Stimulated activated CD8-positive, alpha-beta memory T cell treated with anti-CD3 and anti-CD28 coated beads, Interleukin-7, amount 100 ng/mL, for 1 hour (primary cell): ENCODE measurements at places on chromosomes 1 and 21.

- no peak for DNase-seq
These were observed 19.4 kb upstream of the UBE2U start for GRCh38 chr1:64184003-64184440.

GRCh38 chr1:236516929-236517704 is 6.7 kb upstream of the LGALS8 start:
- no peak for DNase-seq

DNA sequence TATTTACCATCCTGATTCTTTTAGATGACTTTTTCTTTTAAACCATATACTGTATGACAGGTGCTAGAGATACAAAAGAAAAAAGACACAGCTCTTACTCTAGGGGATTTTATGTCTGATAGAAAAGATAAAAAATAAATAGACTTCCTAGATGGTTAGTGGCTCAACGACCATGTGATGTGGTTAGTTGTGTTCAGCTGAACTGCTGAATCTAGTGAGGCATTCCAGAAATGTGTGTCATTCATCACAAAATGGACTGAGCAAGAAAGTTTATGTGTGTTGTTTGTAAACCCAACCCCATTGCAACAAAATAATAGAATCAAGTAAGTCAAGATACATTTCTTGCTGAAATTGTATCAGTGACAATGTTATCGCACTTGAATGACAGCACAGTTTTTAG is 205.8 kb upstream of the LYPLAL1 start:
- DNase-seq: no peak

GRCh38 chr1:181127898-181128453 is 39.5 kb downstream of the IER5 start:
- no peak for DNase-seq

DNA sequence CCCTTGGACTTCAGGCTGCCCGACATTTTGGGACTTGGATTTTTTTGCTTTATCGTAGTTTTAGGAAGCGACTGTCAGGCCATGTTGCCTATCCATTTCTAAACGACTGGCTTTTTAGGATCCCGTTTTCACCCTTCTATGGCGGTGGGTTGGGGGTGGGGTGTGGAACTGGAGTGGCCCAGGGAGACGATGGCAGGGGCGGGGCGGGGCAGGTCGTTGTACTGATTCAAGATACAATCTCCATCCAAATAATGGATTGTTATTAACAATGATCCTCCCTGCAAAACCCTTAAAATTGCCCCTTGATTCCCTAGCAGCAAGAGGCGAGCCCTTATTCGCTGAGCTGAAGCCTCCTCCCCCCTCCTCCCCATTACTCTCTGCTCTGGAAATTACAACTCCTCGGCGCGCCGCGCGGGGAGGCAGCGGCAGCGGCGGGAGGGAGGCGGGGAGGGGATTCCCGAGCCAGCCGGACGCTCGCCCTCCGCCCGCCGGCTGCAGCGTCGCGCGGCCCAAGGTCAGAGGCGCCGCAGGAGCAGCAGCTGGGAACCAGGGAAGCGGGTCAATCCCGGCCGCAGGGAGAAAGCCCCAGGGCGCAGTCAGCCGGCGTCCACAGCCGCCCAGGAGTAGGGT is at the start of gene TRIM67:
Gene TRIM67, plus strand, starts transcription at position 392 of the 630 bp plus-strand sequence. CDS start 912 bp downstream, outside the sequence.
- no peak for DNase-seq

DNA sequence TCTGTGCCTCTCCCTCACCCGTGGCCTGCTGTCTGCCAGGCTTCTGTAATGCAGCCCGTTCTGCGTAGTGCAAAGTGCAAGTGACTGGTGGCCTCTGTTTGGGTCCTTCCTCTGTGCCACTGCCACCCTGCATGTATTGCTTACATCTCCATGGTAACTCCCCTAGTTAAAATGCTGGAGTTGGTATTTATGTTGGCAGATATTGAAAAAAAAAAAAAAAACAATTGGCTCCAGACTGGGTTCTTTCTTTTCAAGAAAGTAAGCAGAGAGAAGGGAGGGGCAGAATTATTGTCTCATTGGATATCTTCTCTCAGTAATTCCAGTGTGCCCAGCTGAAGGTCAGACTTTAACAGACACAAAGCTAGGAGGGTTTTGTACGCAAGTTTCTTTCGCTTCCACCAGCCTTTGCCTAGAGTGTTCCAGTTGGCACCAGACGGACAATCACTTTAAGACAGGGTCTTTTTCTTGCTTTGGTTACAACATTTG is 242.3 kb downstream of the PBX1 start:
- no peak for DNase-seq

DNA sequence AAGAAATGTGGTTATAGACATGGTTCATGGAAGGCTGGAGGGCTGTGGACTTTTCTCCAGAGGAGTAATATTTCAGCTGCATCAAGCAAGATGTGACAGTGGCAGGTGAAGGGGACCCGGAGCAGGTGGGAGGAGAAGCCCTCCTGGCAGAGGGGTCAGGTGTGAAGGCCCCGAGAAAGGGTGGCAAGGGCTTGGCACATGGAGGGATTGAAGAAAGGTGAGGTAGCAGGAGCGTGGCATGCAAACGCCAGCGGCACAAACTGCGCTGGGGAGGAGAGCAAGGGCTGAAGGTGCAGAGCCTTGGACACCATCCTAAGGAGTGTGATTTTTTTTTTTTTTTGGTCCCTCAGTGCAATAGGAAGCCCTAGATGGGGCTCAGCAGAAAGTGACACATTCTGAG is 244.6 kb downstream of the TOMM20 start:
- no peak for DNase-seq

DNA sequence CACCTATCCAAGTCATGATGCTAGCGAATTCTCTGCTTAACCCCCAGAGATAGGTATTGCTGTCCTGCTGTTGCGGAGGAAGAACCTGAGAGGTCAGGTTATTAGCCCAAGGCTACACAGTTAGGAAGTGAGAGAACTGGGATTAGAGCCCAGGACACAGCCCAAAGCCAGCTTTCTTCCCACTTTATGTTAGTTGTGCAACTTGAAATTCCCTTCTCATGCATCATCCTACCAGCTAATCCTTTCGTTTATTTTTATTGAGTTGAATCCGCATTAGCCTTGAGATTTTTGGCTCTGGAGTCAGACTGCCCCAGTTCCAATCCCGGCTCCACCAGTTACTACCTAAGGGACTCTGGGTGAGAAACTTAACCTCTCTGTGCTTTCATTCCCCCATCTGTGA is 65.4 kb downstream of the PLEKHA6 start:
- no peak for DNase-seq

DNA sequence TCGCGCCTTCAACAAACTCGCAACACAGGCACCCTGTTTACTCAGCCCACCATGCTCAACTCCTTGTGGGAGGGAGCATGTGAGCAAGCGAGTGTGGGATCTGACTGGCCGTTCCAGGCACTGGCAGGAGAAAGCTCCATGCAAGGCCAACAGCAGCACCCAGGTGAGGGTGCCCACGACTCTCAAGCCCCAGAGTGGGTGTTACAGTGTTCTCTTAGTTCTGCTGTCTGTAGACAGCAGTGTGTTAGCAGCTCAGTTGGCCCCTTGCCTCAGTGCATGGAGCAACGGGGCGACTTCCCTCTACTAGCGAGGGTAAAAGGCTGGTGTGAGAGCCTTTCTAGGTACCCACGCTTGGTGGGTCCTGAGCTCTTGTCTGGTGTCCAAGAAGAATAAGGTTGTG is 114.6 kb downstream of the PIGK start:
- no peak for DNase-seq

GRCh38 chr1:18950401-18951026 is 6.0 kb downstream of the IFFO2 start:
- DNase-seq: no peak

- peak; percentile 40 for DNase-seq
These were observed 22.9 kb upstream of the FAM20B start for GRCh38 chr1:179002552-179003345.

DNA sequence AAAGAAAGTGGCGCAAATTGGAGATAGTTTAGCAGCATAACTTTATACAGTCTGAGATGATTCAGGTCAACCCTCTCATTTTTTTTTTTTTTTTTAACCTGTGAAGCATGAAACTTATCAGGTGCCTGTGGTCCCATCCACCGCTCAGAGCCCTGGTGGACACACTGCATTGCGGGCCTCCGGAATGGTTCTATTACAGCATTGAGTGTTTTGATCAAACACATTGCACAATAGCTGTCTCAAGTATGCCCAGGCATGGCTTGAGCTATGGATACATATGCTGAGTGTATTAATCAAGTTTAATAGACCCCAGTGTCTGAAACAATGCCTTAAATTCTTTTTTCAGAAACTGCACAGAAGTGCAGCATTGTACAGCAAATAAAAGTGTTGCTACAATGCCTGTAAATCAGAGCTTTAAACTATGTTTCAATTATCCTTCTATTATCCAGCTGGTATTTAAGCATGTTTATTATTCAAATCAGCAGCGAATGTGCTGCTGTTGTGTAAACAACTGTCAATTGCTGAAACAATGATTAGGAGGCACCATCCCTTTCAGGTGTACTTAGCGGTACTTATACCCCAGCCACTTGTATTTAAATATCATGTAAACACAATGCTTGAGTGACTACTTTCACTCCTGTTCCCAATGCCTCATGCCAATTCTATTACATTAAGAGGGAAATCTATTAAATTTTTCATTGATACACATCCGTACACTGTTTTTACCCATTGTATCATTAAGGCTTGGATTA is 456.6 kb downstream of the RPS6KC1 start:
- DNase-seq: no peak

DNA sequence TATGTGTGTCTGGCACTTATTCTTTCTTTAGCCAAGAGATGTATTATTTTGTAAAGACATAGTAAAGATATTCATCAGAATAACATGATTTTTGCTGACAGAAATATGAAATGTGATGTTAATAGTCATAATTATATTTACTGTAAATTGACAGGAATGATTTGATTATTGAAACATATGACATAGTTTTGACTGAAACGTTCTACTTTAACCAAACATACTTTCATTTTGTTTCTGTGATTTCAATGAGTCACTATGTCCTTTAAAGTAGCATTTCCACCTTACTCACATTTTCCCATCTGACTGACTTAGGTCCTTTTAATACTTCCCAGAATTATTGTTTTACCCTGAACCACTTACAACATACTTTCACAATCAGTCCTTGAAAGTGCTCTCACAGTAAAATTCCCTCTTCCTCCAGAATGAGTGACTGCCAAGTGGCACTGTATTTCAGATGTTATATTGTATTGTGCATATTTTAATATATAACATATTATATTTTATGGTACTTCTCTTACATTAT is 437.9 kb downstream of the NCAM2 start:
- DNase-seq: no peak

DNA sequence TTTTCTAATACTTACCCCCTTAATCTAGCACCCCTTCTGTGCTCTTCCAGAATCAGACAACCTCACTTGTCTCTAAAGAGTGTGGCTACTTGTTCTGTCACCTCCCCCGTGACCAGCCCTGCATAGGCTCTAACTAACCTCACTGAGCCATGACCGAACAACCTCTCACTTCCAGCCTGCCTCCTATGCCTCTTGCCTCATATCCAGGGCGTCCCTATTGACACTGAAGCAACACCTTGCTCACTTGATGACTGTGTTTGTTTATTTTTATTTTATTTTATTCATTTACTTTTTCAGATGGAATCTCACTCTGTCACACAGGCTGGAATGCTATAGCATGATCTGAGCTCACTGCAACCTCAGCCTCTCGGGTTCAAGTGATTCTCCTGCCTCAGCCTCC is 235.1 kb upstream of the B3GALT2 start:
- DNase-seq: no peak

GRCh38 chr21:24205319-24205718 is 1402.0 kb downstream of the MRPL39 start:
- no peak for DNase-seq

- no peak for DNase-seq
These were observed 32.9 kb downstream of the EIF4G3 start for GRCh38 chr1:21143752-21144151.

GRCh38 chr1:214296860-214297745 is 16.1 kb downstream of the SMYD2 start:
- no peak for DNase-seq

DNA sequence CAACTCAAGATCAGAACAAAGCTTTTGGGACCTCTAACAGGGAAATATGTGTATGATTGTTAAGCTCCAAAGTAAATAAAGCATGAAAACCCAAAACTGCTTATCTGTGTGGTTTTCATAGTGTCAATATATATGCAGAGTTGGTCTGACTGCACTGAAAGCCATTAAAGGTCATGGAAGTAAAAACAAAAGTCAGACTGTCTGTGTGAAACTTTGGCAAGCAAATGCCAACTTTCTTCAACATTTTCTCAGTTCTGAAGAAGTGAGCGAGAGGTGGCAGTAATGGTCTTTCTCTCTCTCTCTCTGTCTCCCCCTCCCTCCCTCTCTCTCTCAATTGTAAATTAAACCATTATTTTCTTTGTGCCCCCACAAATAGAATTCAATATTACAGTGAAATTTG is 100.1 kb upstream of the S1PR1 start:
- no peak for DNase-seq

DNA sequence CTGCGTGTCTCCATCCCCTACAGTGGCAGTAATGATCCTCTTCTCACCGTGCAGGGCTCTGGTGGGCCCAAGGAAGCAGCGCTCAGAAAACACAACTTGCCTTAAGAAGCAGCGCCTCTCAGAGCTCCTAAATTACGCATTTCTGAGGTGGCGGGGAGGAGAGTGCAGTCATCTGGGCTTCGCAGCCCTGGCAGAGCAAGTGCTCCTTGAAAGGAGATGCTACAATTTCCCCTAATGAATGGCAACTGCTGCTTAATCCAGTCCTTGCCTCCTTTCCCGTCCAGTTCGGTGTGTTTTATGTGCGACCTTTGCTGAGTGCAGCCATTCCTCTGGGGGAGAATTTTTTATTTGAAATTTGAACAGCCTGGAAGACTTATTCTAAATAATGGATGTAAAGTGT is 287.3 kb downstream of the PTPRU start:
- DNase-seq: no peak

- DNase-seq: no peak
These were observed 41.8 kb upstream of the POU3F1 start for GRCh38 chr1:38088366-38088765.

- DNase-seq: no peak
These were observed at the start of gene GBP4 for GRCh38 chr1:89198491-89199072. Gene GBP4 (minus strand): TSS chr1:89198942. CDS start chr1:89198834, 108 bp downstream.

- DNase-seq: no peak
These were observed 2.9 kb downstream of the CENPS start for GRCh38 chr1:10432910-10433700.

- no peak for DNase-seq
These were observed 346.5 kb upstream of the PLD5 start for GRCh38 chr1:242870966-242871365.

DNA sequence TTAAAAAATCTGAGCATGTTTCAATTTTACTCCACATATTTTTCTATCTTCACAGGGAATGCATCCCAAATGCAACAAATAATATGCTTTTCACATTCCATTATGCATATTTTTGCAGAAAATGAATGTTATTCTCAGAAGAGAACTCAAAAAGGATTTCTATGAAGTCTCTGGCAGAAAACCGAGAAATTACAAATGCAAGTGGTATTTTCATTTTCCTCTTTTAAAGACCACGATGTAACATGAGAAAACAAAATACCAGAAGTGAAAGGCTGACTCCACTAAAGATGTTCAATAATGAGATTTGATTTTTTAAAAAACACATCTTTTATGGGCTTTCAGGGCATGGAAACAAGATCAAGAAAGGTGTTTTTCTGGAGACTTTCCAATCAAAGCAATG is 5.0 kb upstream of the PDC start:
- DNase-seq: no peak

GRCh38 chr1:94000510-94001282 is 91.5 kb upstream of the GCLM start:
- no peak for DNase-seq
